ENCODE measurements at places on chromosomes 1 and 21. TPM values are rescaled to one million over a fixed set of nuclear protein-coding genes. Genes with fewer than 3 reads are reported as not detected.

The ANKRD45 gene
- not detected for total RNA-seq

The FASLG gene
- total RNA-seq, result 3.7 TPM

The TNFSF18 gene
- total RNA-seq, result not detected

The AHDC1 gene
- 12.8 TPM for total RNA-seq

The MRPL39 gene
- 43.0 TPM for total RNA-seq

The NTRK1 gene
- 7.2 TPM for total RNA-seq

The LDLRAD1 gene
- not detected for total RNA-seq

The APOBEC4 gene
- total RNA-seq, result not detected

The NDUFS2 gene
- total RNA-seq, result 126 TPM

The TAF5L gene
- 10.9 TPM for total RNA-seq

The RIIAD1 gene
- total RNA-seq, result not detected

The MSH4 gene
- total RNA-seq, result 0.25 TPM
